ENCODE measurements at places on chromosomes 16 and 17.

GRCh38 chr16:67161595-67162058, 1.9 kb downstream of the FBXL8 start:
- no peak for DNase-seq

- DNase-seq: peak; percentile 86
Measured at GRCh38 chr16:3182608-3183444, 5.2 kb upstream of the OR1F1 start.

DNA sequence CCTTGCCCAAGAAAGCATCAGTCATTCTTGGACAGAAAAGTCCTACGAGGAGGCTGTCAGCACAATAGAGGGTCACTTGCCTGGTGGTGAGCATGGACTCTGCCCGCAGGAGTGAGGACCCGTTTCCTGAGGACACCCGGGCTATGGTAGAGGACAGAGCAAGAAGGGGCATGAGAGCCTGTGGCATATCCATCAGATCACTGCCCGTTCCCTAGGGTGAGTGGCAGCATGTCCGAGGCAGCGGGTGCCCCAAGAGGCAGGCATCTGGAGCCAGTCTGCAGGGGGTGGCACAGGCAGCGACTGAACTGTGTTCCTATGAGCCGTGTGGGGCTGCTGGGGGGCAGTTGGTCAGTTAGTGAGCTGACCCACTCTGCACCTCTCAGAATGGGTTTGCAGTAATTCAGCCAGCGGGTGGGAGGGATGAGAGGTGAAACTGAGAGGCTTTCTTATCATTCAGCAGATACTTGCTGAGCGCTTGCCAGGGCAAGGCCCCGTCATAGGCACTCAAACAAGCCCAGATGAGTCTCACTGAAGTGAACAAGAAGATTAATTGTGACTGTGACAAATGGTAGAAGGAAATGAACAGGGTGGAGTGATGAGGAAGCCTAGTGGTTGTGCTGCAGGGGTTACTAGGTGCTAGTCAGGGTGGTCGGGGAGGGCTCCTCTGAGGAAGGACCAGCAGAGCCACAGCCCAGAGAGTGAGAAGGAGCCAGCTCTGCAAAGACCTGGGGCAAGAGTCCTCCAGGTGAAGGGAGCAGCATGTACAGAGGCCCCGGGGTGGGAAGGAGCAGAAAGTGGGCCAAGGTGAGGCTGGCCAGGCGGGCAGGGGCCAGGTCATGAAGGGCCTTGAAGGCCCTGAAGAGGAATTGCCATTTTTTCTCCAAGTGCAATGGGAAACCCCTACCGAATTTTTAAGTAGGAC, 87.9 kb downstream of the CLEC16A start:
- DNase-seq: peak; percentile 48

DNA sequence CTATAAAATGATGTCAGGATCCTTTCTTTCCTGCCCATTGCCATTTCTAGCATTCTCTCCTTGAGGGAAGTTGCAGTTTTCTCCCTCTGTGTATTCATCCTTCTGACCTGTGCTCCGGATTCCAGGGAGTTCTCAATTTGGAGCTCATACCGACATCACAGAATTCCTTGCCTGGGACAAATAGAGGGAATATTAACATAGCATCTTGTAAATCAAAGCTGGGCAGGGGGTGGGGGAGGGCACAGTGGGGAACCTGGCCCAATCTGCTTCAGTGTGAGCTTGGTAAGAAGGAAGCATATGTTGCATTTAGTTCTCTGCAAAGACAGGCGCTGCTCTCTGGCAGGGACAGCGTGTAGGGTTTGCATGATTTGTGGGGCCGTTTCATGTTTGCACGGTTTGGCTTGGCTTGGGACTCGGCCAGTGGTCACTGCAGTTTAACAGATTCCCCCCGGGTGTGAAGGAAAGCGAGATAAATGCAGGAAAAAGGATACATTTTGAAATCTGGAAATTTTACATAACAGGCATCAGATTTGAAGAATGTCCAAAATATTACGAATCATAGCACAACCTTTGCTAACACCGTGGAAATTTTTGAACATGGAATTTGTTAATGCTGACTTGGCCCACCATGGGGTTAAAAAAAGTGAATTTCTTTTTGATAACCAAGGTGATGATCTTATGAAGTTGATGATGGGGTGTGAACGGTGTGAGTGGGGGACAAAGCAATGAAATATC, 178.0 kb downstream of the WWOX start:
- no peak for DNase-seq

DNA sequence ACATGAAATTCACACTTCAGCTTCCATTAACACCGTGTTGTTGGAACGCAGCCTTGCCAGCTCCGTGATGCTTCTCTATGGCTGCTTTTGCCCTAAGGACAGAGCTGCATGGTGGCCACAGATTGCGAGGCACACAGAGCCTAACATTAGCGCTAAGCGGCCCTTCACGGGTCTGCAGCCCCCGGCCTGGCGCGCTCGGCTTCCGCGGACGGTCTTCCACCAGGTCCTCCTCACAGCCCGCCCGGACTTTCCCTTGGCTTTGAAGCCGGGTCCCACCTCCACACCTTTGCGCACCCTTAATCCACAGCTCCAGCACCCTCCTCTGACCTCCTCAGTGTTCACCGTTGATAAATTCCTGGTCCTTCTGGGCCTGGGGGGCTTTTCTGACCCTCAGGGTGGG, 19.6 kb downstream of the SCGB1C2 start:
- no peak for DNase-seq
